ENCODE measurements at places on chromosomes 4 and X.

- no peak for DNase-seq
Measured at GRCh38 chr4:99457270-99457669, 22.1 kb upstream of the ADH7 start.

DNA sequence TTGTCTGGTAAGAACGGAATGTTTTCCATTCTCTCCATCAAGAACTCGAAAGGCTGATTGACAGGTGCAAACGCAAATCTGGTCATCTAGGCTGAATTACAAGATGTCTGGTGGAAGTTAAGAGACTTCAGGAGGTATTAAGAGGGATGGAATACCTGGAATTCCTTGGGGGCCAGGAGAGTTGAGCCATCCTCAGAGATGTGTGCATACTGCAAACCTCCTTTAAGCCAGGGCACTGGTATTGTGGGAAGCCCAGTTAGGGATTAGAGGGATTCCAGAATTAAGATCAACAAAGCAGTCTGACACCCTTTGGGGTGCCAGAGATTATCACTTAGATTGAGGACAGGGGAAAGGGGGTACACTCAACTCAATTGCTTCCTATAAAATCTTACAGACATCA lies 151.4 kb downstream of the VCX3A start:
- DNase-seq: no peak

DNA sequence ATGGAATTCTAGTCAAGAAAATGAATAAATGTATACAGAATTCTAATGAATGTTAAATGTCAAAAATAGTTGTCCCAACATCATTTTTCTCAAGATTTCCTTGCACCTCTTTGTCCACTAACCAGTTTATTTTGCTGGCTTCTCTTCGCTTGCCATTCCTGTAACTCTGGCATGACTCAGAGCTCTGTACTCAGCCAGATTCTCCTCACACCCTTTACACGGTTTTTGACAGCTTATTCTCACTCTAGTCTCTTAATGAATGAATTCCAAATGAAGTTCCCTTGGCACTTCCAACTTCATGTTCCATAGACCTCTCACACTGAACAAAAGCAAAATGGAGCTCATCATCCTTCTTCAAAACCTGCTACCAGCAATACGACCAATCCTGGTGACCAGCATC lies 419.3 kb upstream of the SLIT2 start:
- no peak for DNase-seq

- no peak for DNase-seq
Measured at GRCh38 chr4:6885953-6886557, 23.6 kb upstream of the TBC1D14 start.

- no peak for DNase-seq
Measured at GRCh38 chr4:74056858-74057562, 18.5 kb upstream of the CXCL3 start.

DNA sequence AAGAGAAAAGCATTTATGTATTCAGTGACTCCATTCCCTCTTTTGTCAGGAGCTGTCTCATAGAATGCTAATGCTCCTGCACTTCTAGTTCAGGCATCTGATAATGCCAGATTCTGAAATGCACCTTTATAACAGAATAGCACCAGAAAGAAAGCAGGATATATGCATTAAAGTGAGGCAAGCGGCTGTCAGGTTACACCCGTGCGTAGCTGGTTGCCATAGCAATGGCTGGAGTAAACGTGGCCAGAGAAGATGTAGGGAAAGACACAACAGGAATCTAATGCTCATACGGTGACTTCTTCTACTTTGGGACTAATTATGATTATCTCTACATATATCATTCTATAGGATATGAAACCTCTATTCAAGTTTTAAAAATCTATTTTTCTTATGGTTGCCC lies 5.9 kb downstream of the EMCN start:
- no peak for DNase-seq

DNA sequence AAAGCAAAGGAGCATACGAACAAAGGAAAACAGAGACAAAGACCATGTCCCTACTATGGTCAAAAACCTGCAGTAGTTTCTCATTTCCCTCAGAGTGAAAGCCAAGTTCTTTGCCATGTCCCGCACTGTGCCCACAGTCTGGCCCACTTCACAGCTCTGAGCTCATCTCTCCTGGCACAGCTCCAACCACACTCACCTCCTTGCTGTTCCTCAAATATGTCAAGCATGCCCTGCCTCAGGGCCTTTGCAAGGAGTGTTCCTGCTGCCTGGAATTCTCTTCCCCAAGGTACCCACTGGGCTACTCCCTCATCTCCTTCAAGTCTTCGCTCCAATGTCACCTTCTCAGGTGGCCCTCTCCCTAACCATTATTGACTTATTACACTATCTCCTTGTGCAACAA lies 72.1 kb downstream of the COX18 start:
- DNase-seq: no peak

GRCh38 chrX:15382813-15383212 lies 1.4 kb downstream of the VEGFD start:
- DNase-seq: no peak

GRCh38 chrX:110563282-110563681 lies 204.6 kb downstream of the RTL9 start:
- no peak for DNase-seq

DNA sequence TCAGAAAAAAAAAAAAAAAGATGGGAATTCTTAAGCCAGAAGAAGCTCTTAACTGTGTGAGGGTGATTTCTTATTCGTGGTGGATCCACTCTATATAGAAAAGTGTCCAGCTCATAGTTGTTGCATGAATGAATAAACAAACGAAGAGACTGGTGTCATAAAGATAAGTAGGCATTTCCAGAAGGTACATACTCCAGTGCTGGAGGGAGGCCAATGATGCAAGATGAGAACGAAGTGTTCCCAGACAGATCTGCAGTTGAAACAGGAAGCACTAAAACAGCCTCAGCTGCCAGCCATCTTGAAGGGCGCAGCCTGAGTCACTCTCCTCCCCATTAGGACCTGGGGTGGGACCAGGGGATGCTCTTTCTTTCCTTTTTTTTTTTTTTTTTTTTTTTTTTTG lies 47.4 kb upstream of the HOPX start:
- peak; percentile 62 for DNase-seq

DNA sequence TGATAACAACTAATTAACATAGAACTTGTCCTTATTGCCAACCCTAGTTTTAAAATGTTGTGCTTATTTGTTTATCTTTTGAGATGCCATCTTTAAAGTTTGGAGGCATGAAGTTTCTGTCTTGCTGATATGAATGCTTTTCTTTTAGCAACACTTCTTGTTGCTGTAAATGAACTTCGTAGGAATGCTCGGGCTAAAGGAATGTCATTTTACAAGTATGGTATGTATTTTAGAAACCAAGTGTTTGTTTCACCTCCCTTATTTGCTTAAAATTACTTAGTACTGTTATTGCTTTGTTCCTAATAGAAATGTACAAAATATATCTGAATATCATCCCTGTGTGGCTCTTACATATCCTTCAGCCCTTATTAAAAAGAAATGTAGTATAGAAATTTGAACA lies 76.1 kb downstream of the SLC30A9 start:
- DNase-seq: no peak

GRCh38 chrX:154040863-154041262 lies 21.2 kb upstream of the IRAK1 start:
- DNase-seq: no peak

- no peak for DNase-seq
Measured at GRCh38 chrX:133543654-133544053, 128.4 kb upstream of the GPC4 start.

DNA sequence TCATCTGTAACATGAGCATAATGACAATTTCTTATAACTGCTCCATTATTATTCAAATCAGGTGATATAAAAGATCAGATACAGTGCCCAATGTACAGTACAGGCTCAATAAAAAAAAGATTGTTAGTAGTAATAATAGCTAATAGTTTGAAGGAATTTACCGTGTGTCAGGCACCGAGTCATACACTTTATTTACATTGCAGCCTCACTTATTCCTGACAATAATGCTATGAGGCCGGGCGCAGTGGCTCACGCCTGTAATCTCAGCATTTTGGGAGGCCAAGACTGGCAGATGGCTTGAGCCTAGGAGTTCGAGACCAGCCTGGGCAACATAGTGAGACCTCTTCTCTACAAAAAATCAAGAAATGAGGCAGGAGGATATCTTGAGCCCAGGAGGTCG lies 10.1 kb upstream of the MAP7D3 start:
- no peak for DNase-seq

DNA sequence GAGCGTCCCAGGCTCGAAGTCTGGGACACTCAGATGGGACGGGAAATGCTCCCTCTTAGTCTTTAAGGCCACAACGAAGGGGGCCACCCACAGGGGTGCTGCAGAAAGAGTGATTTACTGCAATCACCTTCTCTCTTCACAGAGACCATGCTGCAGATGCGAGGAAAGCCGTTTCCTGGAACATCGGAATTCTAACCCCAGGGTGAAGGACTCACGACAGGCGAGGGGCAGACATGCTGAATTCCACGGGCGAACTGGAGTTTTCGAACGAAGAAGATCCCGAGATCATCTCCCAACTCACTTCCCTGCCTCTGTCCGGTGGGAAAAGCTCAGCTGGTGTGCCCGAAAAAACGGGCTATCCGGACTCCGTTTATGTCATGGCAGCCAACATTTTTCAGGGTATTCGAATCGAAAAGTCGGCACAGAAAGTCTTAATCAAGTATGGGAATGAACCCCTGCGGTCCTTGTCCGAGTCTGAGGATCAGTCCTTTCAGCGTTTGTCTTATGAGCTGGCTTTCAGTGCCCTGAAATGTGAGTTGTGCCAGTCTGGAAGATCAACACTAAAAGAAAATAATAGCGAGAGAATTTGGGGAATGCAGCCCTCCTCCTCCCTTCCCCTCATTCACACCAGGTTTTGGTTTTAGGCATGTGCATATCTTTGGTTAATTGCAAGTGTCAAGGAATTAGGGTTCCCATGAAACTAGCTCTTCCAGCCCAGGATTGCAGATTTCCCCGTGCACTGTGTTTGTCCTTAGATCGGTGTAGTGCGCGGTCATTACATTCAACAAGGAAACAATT lies 905 bp downstream of the NSUN7 start:
- DNase-seq: no peak

All from HuH-7 (cell line).